Left ventricle myocardium inferior (tissue), 1 donor: ENCODE measurements at places on chromosomes 3 and 15.

- DNase-seq = no peak
These were observed 220.4 kb downstream of the ADAMTS9 start for GRCh38 chr3:64467255-64467944.

DNA sequence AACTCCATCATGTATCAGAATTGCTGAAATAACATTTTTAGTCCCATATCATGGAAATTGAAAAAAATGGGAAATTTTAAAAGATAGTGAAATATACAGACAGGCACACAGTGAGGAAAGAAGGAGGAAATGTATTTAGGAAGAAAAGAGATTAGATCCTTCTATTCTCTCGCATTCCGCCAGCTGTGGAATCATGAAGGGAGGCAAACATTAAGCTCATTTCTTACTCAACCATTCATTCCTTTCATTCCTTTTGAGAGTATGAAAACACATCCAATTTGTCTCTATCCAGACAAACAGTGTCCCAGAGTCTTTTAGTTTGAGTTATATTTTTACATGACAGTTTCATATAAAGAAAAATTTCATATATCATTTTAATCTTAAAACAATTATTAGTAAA lies 52.5 kb upstream of the KCNMB2 start:
- DNase-seq = no peak

- DNase-seq = no peak
These were observed 377.3 kb downstream of the EPHB1 start for GRCh38 chr3:135172191-135172869.

DNA sequence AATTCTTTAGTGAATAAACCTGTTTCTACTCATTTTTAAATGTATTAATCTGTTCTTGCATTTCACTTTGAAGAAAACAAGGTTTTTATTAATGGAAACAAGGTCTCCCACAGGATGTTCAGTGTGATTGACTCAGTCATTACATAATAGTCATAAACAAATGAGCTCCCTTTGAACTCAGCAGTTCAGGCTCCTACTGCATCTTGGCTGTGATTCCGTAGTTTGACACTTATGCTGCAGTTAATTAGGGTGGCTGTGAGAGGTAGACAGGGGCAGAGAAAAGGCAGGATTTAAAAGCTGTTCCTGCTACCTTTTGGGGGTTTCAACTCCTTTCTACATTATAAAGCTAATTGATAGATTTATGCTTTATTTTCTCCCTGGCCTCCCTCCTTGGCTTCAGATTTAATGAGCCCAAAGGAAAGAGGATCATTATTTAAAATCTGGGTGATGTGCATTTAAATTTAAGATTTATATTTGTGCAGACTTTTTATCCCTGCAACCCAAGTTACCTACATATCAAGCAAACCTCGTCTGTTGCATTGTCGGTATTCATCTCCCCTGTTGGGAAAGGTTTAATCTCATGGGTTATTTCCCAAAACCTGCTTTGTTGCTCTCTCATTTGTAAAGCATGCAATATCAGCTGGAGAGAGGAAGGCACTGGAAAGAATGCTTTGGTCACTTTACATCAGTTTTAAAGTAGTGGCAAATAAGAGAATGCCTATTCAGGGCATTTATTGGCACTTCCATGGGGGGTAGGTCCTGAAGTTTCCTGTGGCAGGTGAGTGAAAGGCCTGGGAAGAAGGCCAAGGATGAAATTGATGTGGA lies 345.0 kb upstream of the NR2E3 start:
- DNase-seq = no peak

GRCh38 chr3:55369141-55369847 lies 117.8 kb downstream of the WNT5A start:
- DNase-seq = no peak
